ENCODE measurements at places on chromosomes 7 and 10.

GRCh38 chr7:87596136-87596535, 4.5 kb downstream of the ABCB1 start:
- no peak for DNase-seq

DNA sequence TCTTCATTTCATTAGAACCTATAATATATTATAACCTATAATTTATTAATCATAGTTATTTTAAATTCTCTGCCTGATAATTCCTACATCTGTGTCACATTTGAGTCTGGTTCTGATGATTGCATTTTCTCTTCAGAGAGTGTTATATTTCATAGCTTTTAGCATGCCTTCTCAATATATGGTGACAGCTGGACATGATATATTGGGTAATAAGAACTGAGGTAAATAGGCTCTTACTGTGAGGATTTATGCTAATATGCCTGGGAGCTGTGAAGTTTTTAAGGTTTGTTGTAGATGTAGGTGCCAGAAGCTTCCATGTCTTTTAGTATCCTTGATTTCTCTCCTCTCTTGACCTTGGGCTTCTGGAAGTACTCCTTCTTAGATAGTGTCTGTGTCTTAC, 325.9 kb upstream of the SEMA3D start:
- no peak for DNase-seq

DNA sequence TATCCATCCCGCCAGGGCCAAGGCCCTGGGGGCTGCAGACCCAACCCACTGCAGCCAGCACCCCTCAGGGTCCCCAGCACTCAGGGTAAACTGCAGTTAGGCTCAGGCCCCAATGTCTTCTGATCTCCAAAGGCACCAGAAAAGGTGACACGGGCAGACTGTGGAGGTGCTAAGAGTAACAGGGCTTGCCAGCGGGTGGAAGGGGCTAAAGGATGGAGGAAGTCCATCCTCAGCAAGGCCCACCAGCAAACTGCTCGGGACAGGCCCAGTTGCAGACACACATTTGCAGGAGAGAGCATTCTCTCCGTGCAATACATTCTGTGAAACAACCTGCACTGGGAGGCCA, 95.6 kb upstream of the DDC start:
- DNase-seq = no peak

DNA sequence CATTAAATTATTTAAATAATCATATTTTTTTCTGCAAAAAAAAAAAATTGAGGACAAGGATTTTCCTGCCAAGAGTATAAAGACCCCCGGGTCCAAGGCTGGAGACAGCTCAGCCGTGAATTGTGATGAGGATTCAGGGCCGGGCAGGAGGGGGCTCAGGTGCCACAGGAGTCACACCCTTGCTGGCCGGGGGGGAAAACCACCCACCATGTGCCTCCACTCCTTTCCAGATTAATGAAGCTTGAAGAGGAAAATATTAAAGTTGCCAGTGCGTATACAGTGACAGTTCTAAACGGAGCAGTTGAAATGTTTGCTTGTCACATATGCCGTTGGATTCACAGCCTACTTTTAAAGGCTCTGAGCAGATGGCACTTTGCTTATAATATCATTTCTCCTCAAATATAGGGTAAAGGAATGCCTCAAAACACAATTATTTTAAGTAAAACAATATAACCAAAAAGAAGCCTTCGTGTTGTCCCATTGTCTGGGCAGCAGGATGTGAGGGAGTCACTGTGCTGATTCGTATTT, 49.6 kb downstream of the ADARB2 start:
- DNase-seq = no peak

- no peak for DNase-seq
Observed at GRCh38 chr10:102982296-102982695, 64.2 kb downstream of the CNNM2 start.

- peak; percentile 39 for DNase-seq
Observed at GRCh38 chr7:28107960-28108359, 72.6 kb downstream of the JAZF1 start.

DNA sequence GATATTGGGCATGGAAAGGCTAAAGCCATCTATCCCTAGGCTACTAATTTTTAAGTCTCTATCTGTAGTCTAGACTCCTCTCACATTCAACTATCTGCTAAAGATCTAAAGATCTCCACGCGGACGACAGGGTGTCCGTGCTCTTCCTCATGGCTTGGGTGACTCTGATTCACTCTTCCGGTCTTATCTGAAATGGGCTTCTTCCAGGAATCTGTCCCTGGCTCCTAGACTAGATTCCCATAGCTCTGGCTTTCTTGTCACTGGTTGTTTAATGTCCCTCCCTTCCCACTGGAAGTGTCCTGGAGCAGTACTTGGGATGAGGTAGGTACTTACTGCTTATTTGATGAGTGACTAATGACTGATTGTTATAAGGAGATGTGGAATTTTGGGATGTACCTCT, 62.0 kb upstream of the PODXL start:
- DNase-seq = no peak

GRCh38 chr10:48667960-48668590, 16.6 kb upstream of the WDFY4 start:
- DNase-seq = no peak

- DNase-seq = no peak
Observed at GRCh38 chr10:43647576-43647975, 1.1 kb downstream of the ZNF32 start.

DNA sequence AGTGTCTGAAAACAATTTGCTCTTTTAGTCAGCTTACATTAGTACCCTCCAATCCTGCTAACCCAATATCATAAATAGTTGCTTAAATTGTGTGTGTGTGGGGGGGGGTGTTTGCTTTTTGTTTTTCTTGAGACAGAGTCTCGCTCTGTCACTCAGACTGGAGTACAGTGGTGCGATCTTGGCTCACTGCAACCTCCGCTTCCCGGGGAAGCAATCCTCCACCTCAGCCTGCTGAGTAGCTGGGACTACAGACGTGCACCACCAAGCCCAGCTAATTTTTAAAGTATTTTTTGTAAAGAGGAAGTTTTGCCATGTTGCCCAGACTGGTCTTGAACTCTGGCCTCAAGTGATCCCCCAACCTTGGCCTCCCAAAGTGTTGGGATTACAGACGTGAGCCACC, 73.5 kb upstream of the PDLIM1 start:
- DNase-seq = no peak
